Stimulated activated CD4-positive, alpha-beta T cell treated with anti-CD3 and anti-CD28 coated beads, Interleukin-4, amount 100 ng/mL, for 4 hours (primary cell): ENCODE measurements at places on chromosomes 1 and 21.

DNA sequence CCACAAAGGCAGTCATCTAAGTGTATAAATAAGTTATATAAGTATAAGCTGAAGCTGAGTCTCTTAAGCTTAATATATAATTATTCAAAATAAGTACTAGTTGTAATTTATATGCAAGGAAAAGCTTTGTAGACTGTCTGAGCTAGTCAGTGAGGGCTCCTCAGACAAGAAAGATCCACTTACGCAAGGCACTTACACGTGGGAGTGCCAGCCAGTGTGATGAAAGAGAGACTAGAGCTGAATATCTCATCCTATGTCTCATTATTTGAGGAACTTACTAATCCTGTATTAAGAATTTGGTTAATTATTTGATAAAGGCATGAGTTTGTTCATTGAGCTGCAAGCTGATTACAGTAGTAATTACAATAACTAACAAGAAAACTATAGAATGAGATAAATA is 146.9 kb downstream of the PDE4B start:
- DNase-seq: no peak

DNA sequence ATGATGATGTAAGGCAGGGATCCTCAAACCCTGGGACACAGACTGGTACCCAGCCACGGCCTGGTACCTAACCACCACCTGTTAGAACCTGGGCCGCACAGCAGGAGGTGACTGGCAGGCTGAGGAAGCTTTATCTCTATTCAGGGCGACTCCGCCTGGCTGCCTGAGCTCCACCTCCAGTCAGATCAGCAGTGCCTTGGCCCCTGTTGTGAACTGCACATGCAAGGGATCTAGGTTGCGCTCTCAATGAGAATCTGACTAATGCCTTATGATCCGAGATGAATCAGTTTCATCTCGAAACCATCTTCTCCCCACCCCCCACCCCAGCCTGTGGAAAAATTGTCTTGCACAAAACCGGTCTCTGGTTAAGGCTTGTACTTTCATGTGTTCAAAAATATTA is 4.2 kb downstream of the RNPC3 start:
- DNase-seq: peak; percentile 49

DNA sequence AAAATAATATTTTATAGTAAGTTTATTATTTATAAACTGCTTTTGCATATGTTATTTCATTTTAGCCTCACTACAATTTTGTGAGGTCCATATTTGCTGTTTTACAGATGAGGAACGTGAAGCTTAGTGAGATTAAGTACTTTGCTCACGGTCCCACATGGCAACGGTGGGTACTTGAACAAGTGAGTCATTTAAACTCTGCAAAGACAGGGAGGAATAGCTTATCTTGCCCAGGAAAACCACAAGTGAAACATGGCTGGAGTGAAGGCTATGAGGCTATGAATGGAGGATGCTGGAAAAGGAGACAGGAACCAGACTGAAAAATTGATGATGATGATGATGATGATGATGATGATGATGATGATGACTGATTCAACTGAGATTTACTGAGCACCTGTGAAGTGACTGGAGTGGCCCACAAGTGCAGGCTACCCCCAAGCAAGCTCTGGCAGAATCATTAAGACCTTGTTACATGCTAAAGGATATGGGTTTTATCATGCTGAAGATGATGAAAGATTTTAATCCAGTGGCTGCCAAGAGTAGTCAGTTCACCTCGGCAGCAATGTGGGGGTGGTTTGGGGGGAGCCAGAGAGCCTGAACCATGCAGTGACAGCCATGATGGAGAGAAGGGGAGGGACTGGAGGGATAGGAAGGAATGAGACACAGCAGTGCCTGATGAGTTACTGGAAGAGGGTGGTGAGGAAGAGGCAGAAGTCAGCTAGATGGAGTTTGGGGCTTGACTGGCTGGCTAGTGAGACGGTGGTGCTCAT is 1.4 kb upstream of the ABCA4 start:
- no peak for DNase-seq

DNA sequence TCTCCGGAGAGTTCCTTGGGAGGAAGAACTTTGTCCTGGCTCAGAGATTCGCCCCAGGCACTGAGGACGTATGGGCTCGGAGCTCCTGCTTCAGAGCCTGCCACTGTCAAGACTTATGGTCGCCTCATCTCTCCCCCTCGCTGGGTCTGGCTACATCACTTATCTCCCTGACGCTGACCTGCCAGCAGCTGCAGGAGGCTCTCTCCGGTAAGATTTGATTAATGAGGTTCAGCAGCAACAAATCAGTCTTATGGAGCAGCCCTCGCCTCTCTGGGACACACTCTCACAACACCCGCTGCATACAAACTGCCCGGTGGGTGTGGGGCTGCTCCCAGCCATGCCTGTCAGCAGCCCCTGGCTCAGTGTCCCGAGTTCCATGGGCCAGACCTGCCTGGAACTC is 297.8 kb downstream of the RRAGC start:
- DNase-seq: no peak
